Stimulated activated CD8-positive, alpha-beta memory T cell treated with anti-CD3 and anti-CD28 coated beads, Interleukin-15, amount 100 ng/mL, for 24 hours (primary cell): ENCODE measurements at places on chromosomes 4 and X.

DNA sequence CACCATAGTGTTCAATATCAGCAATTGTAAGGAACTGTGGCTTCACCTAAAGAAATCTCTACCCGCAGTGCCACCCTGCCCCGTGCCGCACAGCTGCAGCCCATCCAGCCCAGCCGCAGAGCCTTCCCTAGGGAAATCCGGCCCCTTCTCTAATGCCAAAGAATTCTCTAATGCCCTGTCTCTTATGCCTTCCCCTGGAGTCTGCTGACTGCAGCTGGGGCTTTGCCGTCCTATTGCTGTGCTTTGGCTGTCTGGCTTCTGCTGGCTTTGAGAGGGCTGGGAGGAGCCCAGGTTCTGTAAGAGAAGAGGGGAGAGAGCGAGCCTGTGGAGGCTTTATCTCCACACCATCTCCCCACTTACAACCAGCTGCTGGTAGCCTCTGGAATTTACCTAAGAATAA is 85.9 kb upstream of the HELT start:
- DNase-seq: no peak

GRCh38 chrX:17413228-17413627 is 38.2 kb downstream of the NHS start:
- DNase-seq: no peak

GRCh38 chr4:85548841-85549240 is 73.9 kb downstream of the ARHGAP24 start:
- DNase-seq: no peak

GRCh38 chrX:130165181-130165702 is 399 bp downstream of the AIFM1 start:
- DNase-seq: no peak

DNA sequence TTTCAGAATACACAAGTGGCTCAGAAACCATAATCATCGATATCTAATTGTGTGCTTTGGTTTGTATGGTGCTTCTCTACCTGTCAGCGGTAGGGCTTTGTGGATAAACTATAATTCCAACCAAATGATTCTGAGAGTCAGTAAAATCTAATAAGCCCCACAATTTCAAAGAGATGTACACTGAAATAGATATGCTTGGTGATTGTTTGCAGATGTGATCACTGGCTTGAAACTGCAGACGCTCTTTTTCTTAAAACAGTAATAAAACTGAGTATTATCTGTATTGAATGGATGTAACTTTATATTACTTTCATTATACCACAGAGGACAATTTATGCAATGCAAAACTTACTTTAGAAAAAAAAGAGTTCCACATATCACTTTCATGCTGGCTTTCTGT is 198.8 kb upstream of the ANXA10 start:
- no peak for DNase-seq

DNA sequence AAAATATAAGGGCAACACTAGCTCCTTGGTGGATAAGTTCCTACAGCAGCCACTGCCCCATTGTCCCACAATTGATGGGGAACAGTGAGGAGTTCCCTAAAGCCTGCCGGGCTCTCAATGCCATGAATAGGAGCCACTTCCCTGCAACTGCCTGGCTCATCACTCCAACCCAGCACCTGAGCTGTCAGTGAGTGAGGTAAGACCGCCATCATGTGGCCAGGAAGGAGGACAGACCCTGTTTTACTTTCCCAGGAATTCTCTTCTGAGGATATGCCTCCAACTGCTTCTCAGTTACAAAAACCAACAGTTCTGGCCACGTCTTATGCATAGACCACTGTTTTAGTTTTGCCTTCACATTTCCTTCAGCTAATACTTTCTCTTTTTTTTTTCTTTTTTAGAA is 45.5 kb downstream of the SRPX start:
- DNase-seq: no peak

DNA sequence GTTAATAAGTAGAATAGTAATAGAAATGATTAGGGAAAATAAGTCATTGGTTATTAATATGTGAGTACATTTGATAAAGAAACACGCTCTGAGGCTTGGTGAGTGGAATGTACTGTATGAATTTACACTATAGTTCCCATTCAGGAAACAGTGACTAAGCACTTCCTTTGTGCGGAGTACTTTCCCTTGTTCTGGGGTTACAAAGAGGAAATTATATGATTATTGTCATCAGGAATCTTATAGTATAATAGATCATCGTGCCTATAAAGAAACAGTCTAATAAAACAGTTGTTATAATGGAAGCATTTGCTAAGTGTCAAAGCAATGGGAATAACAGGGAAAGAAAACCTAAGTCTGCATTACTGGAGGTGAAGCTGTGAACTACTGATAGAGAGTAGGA is 138.0 kb downstream of the RPA4 start:
- no peak for DNase-seq

DNA sequence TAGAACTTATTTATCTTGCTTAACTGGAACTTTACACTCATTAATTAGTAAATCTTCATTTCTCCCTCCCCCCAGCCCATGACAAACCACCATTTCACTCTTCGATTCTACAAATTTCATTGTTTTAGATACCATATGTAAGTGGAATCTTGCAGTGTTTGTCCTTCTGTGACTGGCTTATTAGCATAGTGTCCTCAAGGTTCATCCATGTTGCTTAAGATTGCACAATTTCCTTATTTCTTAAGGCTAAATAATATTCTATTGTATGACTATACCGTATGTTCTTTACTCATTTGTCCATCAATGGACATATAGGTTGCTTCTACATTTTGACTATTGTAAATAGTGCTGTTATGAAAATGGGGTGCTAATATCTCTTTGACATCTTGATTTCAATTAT is 24.5 kb upstream of the RNF212 start:
- DNase-seq: no peak

- no peak for DNase-seq
Measured at GRCh38 chr4:52931243-52931642, 69.1 kb downstream of the RASL11B start.

GRCh38 chr4:39528061-39528465 is 824 bp upstream of the UGDH start:
- DNase-seq: no peak

- DNase-seq: no peak
Measured at GRCh38 chr4:76984127-76984526, 34.6 kb downstream of the SEPTIN11 start.

- no peak for DNase-seq
Measured at GRCh38 chr4:23921447-23921845, 31.6 kb upstream of the PPARGC1A start.

- DNase-seq: no peak
Measured at GRCh38 chr4:171266671-171267070, 546.5 kb upstream of the GALNTL6 start.

DNA sequence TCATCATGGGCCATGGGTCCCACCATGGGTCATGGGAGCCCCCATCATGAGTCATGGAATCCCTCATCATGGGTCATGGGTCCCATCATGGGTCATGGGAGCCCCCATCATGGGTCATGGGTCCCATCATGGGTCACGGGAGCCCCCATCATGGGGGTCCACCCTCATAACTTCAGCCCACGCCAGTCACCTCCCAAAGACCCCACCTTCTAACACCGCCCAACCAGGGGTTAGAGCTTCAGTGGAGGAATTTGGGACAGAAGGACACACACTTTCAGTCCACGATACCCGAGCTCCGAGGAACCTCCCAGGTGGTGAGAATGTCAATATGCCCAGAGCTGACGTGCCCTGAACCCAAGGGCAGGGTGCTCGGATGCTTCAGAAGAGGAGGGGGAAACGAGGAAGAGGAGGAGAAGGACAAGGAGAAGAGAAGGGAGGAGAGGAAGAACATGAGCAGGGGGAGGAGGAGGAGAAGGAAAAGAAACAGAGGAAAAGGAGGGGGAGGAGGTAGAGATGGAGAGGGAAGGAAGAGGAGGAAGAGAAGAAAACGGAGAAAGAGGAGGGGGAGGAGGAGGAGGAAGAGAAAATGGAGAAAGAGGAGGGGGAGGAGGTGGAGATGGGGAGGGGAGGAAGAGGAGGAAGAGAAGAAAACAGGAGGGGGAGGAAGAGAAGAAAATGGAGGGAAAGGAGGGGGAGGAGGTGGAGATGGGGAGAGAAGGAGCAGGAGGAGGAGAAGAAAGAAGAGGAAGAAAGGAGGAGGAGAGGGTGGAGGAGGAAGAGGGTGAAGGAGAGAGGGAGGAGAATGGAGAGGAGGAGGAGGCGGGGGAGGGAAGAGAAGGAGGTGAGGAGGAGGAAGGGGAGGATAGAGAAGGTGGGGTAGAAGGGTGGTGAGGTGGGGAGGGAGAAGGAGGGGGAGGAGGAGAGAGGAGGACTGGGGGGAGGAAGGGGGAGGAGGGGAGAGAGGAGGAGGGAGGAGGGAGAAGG is 17.7 kb downstream of the IL3RA start:
- DNase-seq: no peak
